ENCODE measurements at places on chromosomes 1 and 21. TPM values are rescaled to one million over a fixed set of nuclear protein-coding genes. Genes with fewer than 3 reads are reported as not detected.

GRCh38 chr21:35509001-35509704 lies 460.1 kb upstream of the RUNX1 start:
- H3K4me3 ChIP-seq: no peak overlapping the region
- H3K27me3 ChIP-seq: no peaks in the 10 kb centered on the region
- no peaks in the 10 kb centered on the region for H3K36me3 ChIP-seq
- H3K4me1 ChIP-seq: peaks cover 12% of the 10 kb centered on the region
- no peak overlapping the region for H3K27ac ChIP-seq

Gene EDN2
- not detected for total RNA-seq

Gene SLC25A34
- total RNA-seq: 16.1 TPM

DNA sequence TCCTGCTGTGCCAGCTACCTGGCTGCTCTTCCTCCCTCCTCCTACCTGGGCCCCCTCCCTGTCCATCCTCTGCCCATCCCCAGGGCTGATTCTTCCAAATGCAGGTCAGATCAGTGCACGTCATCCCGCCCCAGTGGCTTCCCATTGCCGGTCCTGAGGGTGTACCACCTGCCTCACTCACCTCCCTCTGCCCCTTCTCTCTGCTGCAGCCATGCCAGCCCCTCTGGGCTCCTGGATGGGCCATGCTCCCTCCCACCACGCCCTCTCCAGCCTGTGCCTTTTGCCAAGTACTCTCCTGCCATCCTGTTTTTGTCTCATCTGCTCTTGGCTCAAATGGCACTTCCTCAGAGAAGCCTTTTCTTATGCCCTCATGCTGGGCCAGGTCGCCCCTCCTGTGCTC lies 95.8 kb downstream of the ARHGEF10L start:
- peaks cover 91% of the 10 kb centered on the region for H3K36me3 ChIP-seq
- H3K4me1 ChIP-seq: peaks cover 14% of the 10 kb centered on the region
- H3K4me3 ChIP-seq: no peak overlapping the region
- no peaks in the 10 kb centered on the region for H3K27me3 ChIP-seq
- H3K27ac ChIP-seq: no peak overlapping the region

GRCh38 chr1:231724876-231725647 lies 98.5 kb downstream of the DISC1 start:
- no peaks in the 10 kb centered on the region for H3K27me3 ChIP-seq
- no peak for DNase-seq
- no peak overlapping the region for H3K4me3 ChIP-seq
- no peaks in the 10 kb centered on the region for H3K4me1 ChIP-seq

GRCh38 chr1:77316966-77317365 lies 35.1 kb downstream of the AK5 start:
- H3K36me3 ChIP-seq: no peaks in the 10 kb centered on the region
- no peaks in the 10 kb centered on the region for H3K27me3 ChIP-seq
- H3K27ac ChIP-seq: no peak overlapping the region
- H3K4me1 ChIP-seq: no peaks in the 10 kb centered on the region

Gene FCRL1
- total RNA-seq: 1.5 TPM

- H3K27ac ChIP-seq: no peak overlapping the region
- no peak for DNase-seq
- no peaks in the 10 kb centered on the region for H3K36me3 ChIP-seq
- H3K4me1 ChIP-seq: no peaks in the 10 kb centered on the region
- H3K4me3 ChIP-seq: no peak overlapping the region
Measured at GRCh38 chr1:213194855-213195254, 143.8 kb downstream of the RPS6KC1 start.

DNA sequence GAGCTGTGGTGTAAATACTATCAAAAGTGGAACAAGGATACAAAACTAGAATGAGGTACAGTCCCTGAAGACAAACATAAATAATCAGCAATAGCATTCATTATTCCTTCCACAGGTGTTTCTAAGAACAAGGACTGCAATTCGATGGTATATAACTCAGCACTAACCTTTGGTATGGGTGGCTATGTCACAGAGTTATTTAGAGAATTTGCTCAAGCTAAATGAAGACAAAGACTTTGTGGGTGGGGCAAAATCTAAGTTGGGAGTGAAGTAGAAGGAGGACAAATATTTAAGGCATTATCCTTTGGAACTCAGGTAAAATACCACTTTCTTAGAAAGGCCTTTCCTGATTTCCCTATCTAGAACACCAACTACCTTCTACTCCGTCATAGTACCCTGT lies 51.5 kb upstream of the CNN3 start:
- H3K36me3 ChIP-seq: no peaks in the 10 kb centered on the region
- no peaks in the 10 kb centered on the region for H3K27me3 ChIP-seq
- no peak for DNase-seq

Gene P3H1
- 11.3 TPM for total RNA-seq

DNA sequence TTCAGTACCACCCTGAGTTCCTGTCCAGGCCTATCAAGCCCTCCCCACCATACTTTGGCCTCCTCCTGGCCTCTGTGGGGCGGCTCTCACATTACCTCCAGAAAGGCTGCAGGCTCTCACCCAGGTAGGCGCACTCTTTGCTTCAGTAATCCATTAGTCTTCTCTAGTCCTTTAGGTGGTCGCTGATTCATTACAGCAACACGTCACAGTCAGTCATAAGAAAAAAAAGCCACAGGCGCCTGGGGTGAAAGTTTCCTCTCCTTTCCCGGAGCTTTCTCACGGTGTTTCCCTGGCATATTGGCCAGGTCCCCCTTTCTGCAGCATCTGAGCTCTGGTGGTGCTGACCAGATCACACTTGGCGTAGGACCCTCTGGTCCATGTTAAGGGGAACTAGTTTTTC lies 12.1 kb downstream of the SLFNL1 start:
- no peaks in the 10 kb centered on the region for H3K27me3 ChIP-seq
- H3K4me3 ChIP-seq: no peak overlapping the region
- H3K36me3 ChIP-seq: peaks cover 52% of the 10 kb centered on the region
- H3K4me1 ChIP-seq: peaks cover 13% of the 10 kb centered on the region
- no peak overlapping the region for H3K27ac ChIP-seq
- DNase-seq: no peak

Gene HIVEP3
- total RNA-seq: 5.8 TPM

Gene OR2L13
- not detected for total RNA-seq

Gene NR1I3
- total RNA-seq: not detected

Gene TMEM82
- total RNA-seq: not detected

Gene GJA5
- 126 TPM for total RNA-seq

DNA sequence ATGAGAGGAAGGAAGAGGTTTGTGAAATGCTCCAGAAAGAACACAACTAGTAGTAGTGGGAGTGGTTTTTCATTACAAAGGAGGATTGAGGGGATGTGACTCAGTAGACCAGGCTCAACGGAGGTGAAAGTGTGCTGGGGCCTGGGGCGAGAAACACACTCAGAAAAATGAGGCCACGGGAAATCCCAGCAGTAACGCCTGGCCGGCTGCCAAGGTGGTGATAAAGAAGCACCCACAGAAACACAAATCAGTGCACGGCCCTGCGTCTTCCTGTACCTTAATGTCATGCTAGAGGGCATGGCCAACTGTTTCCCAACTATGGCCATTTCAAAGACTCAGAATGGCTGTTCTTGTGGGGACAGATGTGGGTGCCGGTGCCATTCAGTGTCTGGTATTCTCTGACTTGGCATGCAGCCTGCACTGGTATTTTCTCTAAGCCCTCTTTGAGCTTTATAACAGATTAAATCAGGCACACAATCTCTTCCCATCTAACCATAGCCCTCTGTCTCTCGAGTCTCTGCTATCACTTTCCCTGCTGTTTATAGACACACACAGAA lies 38.2 kb downstream of the URB2 start:
- H3K27me3 ChIP-seq: no peaks in the 10 kb centered on the region
- DNase-seq: no peak
- no peaks in the 10 kb centered on the region for H3K4me1 ChIP-seq
- no peak overlapping the region for H3K4me3 ChIP-seq

GRCh38 chr1:153790966-153791647 lies 15.9 kb downstream of the SLC27A3 start:
- no peaks in the 10 kb centered on the region for H3K36me3 ChIP-seq
- peaks cover 10% of the 10 kb centered on the region for H3K4me1 ChIP-seq
- peak overlapping the region; percentile 32 for H3K4me3 ChIP-seq
- no peak for DNase-seq
- peak overlapping the region; percentile 87 for H3K27ac ChIP-seq

Gene INSRR
- total RNA-seq: not detected

DNA sequence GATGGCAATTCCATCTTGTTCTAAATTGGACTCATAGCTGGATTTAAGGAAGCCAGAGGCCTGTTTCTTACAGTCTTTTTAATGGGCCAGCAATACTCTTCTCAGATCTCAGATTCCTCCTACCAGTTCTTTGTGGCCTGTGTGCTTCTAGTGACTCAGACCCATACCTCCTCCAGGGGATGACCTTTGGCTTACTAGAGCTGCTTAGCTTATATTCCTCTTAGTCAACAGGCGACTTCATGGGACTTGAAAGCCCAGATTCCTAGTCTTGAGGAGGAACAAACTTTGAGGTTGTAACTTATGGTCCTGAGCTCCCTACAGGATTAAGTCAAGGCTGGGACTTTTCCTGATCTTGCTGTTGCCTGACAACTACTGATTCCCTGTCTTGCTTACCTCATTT lies 12.4 kb upstream of the PAPPA2 start:
- DNase-seq: no peak
- no peak overlapping the region for H3K4me3 ChIP-seq
- H3K27me3 ChIP-seq: no peaks in the 10 kb centered on the region
- no peaks in the 10 kb centered on the region for H3K36me3 ChIP-seq
- no peaks in the 10 kb centered on the region for H3K4me1 ChIP-seq

- no peaks in the 10 kb centered on the region for H3K27me3 ChIP-seq
- no peaks in the 10 kb centered on the region for H3K4me1 ChIP-seq
- H3K27ac ChIP-seq: peak overlapping the region; percentile 94
Measured at GRCh38 chr1:21906173-21907078, 30.7 kb downstream of the HSPG2 start.

GRCh38 chr1:100122177-100122576 lies 10.6 kb downstream of the SASS6 start:
- H3K36me3 ChIP-seq: no peaks in the 10 kb centered on the region
- no peak overlapping the region for H3K4me3 ChIP-seq
- no peak overlapping the region for H3K27ac ChIP-seq

Gene C4BPA
- not detected for total RNA-seq

Gene RSPH1
- not detected for total RNA-seq

DNA sequence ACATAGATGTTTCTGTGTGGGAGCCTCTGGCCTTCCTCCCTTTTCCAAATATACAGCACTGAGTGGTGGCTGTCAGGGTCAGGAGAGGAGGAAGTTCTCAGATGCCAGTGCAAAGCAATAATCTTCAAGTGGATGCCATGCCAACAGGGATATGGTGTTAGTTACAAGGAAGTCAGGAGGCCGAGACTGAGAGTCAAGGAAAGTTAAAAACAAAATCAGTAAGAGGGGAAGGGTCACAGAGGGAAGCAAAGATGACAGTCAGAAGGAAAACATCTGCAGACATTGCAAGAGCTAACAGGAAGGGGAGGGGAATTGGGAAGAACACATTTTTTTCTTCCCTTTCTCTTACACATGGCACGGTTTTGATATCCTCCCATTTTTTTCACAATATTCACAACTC lies 691.4 kb downstream of the ADGRL2 start:
- no peaks in the 10 kb centered on the region for H3K4me1 ChIP-seq
- no peak overlapping the region for H3K4me3 ChIP-seq
- H3K36me3 ChIP-seq: no peaks in the 10 kb centered on the region

All from right atrium auricular region (tissue), 2 donors.